Left lobe of liver (tissue), 2 donors: ENCODE measurements at places on chromosomes 2 and 18.

DNA sequence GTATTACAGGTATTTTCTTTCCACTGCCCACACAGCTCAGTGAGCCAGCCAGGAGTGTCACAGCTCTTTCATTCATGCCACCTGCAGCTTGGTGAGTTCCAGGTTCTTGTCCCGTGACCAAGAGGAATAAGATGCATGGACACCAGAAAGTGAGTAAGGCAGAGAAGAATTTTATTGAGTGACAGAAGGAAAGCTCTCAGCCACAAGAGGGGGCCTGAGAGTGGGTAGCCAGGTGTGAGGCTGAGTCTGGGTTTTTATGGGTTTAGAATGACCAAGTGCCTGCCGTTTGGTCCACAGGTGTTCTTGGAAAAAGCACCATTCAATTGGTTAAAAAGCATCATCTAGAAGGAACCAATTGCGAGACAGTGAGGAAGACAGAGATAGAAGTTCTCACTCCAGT is 1097.1 kb upstream of the SLC39A10 start:
- DNase-seq: no peak

GRCh38 chr2:10336283-10336682 is 33.6 kb downstream of the HPCAL1 start:
- no peak for DNase-seq

DNA sequence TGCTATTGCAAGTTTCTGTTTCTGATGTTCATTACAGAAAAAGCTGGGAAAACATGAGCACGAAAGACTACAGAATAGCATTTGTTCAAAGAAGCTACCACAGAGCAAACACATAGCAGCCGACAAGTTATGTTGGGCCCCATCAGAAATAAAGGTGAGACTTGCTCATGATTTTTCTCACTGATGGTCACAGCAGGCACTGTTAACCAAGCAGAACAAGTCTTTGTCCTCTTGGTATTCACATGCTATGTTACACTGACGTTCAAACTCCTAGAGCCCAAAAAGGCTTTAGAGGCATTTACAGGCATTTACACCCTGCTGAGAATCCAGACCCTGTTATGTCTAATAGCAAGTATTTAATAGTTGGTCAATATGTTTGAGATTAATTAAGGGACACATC is 235.0 kb upstream of the HNMT start:
- DNase-seq: no peak

- no peak for DNase-seq
These were observed 48.1 kb upstream of the GALR1 start for GRCh38 chr18:77201506-77201905.

DNA sequence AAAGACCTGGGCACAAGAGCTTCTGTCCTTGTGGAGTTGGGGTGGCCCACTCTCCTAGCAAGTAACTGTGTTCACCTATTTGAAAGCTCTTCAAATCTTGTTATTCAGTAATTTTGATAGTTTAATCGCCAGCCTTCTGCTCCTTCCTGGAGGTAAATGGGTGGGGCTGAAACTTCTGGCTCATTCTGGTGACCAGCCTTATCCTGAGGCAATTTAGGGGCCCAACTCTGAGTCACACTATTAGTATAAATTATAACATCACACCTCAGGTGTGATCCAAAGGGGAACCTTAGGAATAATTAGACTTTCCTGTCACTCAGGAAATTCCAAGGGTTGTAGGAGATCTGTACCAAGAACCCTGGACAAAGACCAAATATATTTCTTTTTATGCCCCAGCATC is 255.8 kb upstream of the RGPD4 start:
- no peak for DNase-seq

- no peak for DNase-seq
These were observed 236.3 kb upstream of the RASGRP3 start for GRCh38 chr2:33240178-33240577.

DNA sequence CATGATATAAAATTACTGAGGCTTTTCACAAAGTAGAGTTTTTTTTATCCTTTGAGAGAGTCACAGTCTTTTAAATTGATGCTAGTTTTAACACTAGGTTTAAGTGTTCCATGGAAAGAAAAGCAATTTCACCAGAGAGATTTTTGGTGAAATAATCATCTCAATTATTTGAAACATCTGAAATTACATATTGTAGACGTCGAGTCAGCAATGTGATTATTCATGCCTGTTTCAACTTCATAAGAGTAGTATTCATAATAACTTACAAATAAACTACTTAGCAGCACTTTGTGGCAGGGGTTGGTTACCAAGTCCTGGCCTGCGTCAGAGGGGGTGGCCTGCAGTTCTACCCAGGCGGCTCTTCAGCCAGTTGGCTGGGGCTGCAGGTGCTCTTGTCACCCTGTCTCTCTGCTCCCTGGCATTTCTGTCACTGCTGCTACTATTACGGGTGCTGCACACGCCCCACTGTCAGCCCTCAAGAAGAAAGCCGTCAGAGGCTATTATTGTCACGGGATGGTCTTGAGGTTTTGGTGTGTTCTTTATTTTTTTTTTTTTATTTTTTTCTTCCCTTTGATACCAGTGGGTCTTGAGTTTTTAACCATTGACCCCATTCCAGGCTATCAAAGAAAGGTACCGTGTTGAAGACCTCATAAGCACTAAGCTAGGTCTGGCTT is 50.4 kb downstream of the MALT1 start:
- DNase-seq: no peak
